ENCODE measurements at places on chromosomes 3 and 15.

DNA sequence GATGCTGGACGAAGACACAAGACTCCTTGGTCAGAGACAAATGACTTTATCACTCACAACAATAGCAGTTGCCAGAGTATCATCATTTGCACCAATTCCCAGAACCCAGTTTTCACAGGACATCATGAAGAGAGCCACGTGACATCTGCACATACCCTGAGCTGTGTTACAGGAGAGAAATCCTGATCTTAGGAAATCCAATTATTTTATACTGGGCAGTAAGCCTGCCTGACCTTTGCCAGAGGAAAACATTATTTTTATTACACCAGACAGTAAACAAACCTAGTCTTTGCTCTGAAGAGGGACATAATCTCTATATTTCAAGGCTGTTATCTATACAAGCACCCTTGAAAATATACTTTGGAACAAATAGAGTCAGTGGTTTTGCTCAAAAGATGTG lies 77.4 kb downstream of the ZBBX start:
- DNase-seq, result no peak

DNA sequence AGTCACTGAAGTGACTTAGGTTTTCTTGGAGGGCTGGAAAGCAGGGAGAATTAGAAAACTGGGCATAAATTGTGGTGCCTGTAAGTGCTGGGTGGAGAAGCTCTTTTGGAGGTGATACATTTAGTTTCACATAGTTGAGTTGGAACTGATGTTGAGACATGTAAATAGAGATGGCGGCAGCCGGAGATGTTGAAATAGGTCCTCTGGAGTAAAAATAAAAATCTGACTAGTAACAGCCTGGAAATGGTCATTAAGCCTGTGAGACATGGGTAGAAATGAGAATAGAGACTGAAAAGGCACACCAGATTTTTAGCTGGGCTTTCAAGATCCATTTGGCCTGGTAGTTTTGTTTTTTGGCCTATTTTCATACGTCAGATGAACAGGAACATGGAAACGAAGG lies 2.9 kb upstream of the NIT2 start:
- no peak for DNase-seq

DNA sequence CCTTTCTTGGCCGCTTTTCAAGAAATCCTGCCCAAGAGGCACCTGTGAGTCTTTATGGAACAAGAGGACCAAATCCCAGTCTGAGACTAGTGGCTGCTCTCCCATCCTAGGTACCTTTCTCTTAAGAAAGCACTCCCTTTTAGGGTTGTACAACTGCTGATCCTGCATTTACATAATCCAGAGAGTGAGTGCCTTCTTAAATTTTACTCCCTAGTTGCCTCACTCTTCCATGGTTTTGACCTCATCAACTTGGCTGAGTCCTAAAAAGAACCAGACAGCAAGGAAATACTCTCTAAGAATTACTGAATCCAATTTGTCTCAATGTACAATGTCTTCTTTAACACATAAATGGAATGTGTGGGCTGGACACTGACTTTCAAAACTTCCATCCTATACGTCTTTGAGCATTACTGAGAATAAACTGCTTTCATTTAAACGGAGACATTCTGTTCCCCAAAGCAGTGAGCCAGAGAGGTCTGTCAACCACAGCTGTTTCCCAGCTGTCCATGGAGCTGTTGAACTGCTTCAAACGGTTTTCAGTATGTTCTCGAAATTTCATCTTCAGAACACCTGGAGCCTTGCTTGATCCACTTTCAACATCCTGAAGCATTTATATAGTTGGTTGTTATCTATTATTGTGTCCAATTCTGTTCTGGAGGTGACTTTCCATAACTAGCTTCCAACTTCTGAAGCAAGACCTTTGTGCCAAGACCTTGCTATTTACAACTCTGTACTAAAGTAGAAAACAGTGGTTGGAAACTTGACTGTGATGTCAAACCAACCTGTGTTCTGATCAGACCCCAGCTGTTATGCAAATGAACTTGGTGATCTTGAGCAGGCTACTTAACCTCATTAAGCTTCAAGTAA lies 179.1 kb downstream of the SLC9A9 start:
- DNase-seq, result no peak

DNA sequence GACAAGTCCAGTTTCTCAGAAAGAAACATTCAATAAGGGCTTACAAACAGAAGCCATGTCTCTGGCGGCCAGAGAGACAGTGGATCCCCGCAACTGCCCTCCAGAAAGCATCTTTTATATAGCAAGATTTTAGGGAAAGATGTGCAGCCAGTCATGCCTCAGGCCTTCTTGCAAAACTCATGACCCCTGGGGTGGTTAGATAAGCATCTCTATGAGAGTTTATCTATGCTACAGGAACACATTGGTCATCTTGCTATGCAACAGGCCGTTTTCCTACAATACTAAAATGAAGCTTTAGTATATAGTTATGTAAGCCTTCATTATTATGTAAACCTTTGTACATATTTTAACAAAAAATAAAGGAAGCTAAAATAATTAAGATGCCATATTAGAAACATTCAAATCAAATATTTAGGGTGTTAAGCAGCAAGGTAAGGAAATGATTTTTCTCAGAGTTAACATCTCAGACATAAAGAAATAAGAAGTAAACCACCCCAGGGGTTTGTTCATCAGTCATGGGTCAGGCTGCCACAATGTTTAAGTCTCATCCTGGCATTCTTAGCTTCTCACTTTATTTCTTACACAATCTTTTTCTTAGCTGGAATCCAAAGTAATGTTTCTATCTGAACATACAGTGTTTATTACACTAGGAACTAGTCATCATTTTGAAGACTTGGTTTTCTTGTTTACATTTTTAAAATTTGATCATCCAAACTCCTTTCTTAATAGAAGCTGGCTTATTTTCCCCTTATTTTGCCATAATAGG lies 6.3 kb upstream of the FSIP1 start:
- no peak for DNase-seq

DNA sequence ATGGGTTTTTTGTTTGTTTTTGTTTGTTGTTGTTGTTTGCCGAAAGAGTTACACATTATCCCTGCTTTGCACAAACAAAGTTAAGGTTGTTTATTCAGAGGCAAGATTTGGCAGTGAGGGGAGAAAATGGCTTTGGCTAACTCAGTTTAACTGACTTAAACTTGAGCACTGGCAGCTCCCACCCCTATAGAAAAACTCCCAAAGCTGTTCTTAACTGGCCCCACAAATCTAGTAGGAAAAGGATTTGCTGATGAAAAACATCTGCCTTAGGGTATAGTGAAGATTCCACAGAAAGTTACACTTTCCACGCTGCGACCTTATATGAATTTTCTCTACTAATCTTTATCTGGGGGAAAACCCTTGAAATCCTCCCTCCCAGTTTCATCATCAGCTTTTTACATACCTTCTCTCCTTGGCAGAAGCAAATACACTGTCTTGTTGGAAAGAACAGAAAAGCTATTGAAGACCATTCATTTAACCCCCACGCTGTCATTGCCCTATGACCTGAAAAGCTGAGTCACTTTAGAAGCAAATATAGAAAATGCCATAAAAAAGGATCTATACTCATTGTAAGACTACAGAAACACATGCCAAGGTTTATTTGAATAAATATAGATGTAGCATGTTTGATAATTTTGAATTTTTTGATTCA lies 551.7 kb downstream of the NR2F2 start:
- no peak for DNase-seq

- no peak for DNase-seq
These were observed 507 bp upstream of the VHL start for GRCh38 chr3:10140996-10141546.

DNA sequence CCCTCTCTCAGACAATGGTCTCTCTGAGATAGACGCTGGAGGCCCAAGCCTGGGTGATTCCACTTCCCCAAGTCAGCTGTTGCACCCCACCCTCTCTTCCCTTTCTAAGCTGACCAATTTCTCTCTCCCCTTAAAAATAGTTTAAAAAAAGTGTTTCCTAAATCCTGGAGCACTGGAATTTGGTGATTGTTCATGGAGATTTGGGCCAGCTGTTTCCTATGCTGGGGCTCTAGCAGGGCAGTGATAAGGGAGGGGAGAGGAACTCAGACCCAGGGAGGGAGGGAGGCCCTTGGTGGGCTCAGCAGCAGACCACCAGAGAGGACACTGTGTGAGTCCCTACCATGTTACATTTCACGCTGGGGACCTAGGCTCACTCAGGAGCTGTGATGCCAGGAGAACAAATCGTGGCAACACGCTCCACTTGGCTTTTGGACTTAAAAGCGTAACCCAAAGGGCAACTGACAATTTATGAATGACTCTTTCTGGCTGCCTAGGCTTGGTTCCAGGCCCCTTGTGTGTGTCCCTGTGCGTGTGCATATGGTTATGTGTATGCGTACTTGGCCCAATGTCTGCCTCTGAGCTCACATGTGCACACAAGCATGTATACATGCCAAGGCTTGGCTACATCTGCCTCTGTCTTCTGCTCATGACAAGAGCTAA lies 59.8 kb upstream of the INSYN1 start:
- no peak for DNase-seq

DNA sequence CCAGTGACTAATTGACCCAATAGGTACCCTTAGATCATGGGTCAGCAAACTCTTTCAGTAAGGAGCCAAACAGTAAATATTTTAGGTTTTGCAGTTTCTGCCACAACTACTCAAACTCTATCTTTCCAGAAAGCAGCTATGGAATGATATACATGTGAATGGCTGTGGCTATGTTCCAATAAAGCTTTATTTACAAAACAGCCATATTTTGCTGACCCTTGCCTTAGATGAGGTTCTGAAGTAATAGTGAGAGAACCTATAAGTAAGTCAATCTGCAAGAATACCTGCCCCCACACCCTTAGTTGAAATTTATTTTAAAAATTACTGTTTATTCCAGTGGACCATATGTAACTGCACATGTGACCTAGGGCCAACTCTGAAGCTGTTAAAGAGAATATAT lies 134.0 kb downstream of the CMSS1 start:
- DNase-seq, result no peak

DNA sequence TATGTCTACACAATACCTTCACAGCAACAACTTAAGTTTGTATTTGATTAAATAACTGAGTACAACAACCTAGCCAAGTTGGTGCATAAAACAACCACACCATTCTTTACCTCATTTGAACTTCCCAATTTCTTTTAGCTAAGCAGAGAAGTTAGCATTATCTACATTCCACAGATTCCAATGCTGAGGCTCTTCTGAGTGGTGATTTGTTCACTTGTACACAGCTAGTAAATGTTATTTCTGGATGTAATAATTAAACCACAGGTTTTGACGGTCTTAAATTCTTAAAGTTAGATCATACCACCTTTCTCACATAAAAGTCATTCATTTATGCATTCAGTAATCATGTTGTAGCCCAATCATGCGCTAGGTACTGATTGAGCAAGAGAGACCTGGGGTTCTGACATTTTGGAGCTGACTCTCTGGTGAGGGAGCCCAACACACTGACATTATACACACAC lies 102.5 kb downstream of the SST start:
- DNase-seq, result peak; percentile 10

Measured in Kasumi-1 (cell line).